ENCODE measurements at places on chromosomes 11 and 22.

GRCh38 chr11:37817727-37818270 lies 1219.8 kb upstream of the RAG2 start:
- no peak for DNase-seq

DNA sequence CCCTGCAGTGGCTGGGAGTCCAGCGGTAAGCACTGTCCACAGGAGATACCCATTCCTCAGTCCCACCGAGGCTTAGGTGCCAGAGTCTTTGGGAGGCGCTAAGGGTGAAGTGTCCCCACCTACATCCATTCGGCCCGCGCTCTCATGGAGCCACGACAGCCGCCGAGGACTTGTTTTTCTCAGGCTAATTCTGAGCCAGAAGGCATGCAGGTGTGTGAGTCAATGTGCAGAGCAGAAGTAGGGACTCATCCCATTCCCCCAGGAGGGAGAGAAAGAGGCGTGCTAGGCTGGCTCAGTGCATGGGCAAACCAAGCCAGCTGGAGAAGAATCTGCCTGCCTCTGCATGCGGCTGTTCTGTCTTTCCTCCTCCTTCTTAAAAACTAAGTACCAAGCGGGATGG lies 46.6 kb downstream of the KCNC1 start:
- DNase-seq = no peak

DNA sequence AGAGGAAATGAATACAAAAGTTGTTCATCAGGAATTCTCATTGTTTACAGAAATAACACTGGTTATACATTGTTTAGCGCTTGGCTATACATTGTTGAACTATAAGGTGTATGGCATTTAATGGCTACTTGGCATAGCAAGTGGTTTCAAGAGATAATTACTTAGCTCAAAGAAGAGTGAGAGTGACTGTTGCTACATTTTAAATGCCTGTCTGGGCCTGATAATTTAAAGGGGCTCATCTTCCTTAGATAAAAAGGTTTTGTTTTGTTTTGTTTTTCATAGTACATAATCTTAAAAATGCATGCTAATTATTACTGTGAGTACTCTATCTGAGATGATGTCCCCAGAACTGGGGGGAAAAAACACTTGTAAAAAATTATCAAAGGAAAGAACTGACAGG lies 1.5 kb upstream of the SMPD1 start:
- no peak for DNase-seq

DNA sequence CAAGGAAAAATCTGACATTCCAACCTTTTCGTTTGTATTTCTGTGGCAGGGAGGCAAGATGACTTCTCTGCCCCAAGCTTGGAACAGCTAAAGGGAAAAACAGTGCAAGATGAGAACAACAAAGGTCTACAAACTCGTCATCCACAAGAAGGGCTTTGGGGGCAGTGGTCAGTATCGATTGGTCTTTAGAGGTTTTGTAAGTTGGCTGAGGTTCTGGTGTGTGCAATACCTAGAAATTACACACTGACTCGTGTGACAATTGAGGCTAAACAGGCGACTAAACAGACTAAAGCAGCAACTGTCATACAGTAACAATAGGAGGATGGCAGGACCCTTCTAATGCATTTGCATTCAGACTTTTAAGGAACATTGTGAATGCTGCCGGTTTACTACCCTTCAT lies 994 bp downstream of the DEPDC5 start:
- no peak for DNase-seq

- DNase-seq = peak; percentile 62
Observed at GRCh38 chr11:122598971-122599370, 56.6 kb upstream of the UBASH3B start.

GRCh38 chr22:26827611-26828010 lies 170.2 kb downstream of the MIAT start:
- DNase-seq = no peak

- DNase-seq = no peak
Observed at GRCh38 chr22:36910461-36910860, 3.0 kb upstream of the CSF2RB start.

- DNase-seq = no peak
Observed at GRCh38 chr11:74175920-74176319, 4.8 kb downstream of the PPME1 start.

DNA sequence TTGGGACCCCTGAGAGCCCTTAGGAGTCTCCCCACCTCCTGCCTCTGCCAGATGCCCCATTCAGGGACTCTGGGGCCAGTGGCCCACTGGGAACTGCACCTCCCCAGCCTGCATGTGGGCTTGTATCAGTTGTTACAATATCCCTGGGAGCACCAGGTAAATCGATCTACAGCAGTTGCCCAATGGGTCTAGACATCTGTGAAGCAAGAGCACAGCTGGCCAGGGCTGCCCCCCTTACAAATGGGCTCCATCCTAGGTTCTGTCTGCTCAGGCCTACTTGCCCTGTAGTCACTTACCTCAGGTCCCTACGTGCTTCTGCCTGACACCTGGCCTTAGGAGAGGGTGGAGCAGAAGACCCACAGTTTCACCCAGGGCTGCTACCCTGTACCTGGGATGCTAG lies 62.7 kb downstream of the HIRA start:
- no peak for DNase-seq
